Common myeloid progenitor, CD34-positive (primary cell): ENCODE measurements at places on chromosomes 2 and 18.
A peak's percentile ranks its signal among the peaks of the same experiment; 100 is the strongest.

- no peak for DNase-seq
Observed at GRCh38 chr2:50320721-50321120, 711.2 kb downstream of the NRXN1 start.

DNA sequence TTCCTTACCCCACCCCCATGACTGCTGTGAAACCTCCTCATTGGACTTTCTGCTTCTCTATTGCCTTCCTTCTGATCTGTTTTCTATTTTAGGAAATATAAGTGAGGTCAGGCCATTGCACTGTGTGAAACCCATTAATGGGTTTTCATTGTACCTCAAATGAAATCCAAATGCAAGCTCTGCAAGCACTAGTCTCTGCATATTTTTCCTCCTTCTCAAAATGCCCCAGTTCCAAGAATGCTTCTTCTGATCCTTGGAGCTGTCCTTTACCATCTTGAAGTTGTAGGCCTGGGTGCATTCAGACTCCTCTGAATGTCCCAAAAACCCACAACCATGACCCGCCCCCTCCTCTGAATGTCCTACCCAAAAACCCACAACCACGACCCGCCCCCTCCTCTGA, 8.2 kb downstream of the IL1A start:
- no peak for DNase-seq

DNA sequence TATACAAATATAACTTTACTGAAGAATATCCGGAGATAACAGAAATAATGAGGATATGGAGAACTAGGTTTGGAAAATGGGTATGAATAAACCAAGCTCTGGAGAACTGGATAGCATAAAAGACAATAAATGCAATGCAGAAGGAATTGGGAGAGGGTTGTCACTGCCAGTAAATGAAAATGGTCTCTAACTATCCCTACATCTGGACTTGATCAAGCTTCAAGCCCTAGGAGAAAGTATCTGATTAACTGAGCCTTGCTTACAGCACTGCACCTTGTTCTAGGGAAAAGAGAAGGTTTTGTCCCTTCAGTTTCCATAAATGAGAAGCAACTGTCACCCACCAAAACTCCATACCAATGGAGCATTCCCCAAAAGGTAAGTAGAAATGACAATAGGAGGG, 514.6 kb upstream of the ZEB2 start:
- DNase-seq = no peak

- peak; percentile 76 for DNase-seq
Observed at GRCh38 chr2:159933727-159934049, 128.7 kb downstream of the PLA2R1 start.

- DNase-seq = no peak
Observed at GRCh38 chr2:198653311-198653710, 804.4 kb downstream of the SATB2 start.

DNA sequence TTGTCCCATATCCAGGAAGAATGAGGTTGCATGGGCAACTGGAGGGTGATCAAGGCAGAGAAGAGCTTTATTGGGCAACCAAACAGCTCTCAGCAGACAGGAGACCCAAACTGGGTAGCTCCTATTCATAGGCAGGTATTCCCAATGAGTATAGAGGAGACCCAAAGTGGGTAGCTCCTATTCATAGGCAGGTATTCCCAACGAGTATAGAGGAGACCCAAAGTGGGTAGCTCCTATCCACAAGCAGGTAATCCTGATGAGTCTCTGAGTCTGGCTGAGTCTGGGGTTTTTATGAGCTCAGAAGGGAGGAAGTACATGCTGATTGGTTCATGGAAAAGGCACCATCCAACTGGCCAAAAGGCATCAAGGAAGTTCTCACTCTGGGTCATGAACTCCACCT, 5.3 kb upstream of the GORASP2 start:
- peak; percentile 26 for DNase-seq

DNA sequence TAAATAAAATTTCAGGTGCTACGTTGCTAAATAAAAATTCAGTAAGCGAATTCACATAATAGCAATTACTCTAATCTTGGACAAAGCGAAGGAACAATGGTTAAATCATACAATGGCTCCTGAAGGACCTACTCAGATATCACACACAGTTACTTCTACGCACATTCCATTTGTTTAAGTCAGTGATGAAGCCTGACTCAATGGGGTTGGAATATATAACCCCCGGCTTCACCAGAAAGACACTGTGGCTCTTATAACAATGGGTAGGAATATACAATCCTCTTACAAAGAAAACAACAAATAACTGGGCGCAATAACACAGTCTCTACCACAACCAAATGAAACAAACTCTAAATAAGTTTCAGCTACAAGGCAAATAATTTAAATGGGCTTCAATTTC, 349.5 kb downstream of the IRS1 start:
- no peak for DNase-seq

DNA sequence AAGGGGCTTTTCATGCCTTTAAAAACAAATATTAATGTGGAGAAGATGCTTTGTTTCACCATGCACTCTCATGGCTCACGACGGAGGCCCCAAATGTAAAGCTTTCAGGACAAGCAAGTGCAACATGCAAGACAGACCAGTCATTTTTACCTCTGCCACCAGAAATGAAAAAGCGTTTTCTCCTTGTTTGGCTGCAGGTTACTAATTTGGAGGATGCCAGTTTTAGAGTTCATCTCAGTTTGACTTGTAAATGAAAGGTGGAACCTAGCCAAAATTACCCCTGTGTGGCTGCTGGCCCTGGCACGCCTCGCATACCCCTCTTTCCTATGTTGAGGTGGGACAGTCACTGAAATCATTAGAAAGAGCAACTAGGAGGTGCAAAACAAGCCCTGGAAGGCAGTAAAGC, 138.6 kb downstream of the BCL2 start:
- DNase-seq = no peak
